Stimulated activated CD8-positive, alpha-beta memory T cell treated with anti-CD3 and anti-CD28 coated beads, Interleukin-2, amount 100 ng/mL, for 1 hour (primary cell): ENCODE measurements at places on chromosomes 11 and 22.

DNA sequence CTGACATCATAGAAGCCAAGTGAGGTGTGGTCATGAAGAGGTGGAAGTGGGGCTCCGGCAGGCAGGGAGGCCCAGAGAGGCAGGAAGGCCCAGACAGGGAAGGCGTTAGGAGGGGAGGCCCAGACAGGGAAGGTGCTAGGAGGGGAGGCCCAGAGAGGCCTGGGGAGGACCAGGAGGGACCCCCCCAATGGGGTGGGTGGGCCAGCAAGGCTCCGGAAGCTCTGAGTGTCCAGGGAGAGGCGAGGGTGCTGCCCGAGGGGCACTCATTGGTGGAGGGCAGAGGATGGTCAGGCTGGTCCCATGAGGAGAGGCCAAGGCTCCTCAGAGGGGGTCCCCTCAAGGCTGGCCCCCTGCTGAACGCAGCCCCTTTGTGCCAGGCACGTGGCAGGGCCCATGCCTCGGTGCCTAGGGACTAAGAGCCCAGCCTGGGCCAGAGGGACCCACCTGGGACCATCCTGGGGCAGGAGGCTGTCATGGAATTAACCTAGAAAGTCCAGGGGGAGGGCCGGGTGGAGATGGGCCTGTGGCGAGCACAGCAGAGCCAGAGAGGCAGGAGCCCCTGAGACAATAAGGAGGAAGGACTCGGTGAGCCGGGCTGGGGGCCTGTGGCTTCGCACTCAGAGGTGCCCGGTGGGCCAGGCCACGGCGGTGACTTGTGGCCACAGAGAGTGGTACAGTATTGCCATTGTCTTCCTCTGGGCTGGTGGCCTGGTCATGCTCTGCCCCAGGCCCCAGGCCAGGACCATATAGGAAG is 12.2 kb downstream of the PHLDA2 start:
- no peak for DNase-seq

DNA sequence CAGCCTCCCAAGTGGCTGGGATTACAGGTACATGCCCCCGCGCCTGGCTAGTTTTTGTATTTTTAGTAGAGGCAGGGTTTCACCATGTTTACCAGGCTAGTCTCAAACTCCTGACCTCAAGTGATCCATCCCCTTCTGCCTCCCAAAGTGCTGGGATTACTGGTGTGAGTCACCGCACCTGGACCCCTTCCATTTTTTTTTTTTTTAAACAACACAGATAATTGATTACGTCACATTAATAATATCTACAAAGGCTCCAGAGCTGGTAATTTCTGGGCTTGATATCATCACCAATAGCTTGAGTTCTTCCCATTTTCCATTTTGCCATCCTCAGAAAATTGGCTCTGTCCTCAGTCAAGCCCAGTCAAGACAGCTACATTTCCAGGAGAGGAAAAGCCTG is 7.2 kb downstream of the TTLL1 start:
- no peak for DNase-seq

DNA sequence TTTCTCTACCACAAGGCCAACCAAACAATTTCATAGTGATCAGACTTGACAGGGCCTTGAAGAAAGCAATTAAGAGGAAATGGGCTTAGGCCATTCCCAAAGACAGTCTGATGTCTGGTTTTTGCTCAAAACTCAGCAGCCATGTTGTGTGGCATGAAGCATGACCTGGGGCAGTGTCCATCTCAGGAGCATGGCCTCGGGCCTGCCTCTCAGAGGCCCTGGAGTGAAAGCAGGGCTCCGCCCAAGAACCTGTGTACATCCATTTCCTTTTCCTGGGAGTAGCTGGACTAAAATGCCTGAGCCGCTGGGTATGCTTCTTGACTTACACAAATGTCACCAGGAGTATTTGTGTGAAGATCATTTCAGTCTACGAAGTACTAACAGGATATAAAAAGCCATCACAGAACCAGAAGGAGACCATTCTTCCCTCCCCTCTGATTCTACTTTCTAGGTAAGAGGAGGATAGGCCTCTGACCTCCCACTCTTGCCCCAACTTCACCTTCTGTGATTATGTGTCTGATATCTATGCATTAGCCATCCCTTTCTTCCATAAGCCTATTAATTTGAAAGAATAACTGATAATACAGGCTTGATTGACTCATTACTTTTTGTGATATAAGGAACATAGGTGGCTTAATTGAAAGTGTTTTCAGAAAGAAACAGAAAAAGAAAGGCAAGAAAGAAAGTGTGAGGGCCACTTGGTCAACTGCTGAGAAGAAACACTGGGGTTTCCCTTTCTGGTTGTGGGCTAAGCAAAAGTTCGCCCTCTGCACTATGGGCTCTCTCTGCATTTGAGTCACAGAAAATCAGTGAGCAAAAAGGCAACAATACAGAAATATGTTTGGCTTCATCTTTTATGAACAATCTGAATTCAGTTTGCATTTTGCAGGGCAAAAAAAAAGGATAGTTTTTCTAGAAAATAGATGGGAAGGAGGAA is 188.6 kb upstream of the MTMR2 start:
- no peak for DNase-seq

DNA sequence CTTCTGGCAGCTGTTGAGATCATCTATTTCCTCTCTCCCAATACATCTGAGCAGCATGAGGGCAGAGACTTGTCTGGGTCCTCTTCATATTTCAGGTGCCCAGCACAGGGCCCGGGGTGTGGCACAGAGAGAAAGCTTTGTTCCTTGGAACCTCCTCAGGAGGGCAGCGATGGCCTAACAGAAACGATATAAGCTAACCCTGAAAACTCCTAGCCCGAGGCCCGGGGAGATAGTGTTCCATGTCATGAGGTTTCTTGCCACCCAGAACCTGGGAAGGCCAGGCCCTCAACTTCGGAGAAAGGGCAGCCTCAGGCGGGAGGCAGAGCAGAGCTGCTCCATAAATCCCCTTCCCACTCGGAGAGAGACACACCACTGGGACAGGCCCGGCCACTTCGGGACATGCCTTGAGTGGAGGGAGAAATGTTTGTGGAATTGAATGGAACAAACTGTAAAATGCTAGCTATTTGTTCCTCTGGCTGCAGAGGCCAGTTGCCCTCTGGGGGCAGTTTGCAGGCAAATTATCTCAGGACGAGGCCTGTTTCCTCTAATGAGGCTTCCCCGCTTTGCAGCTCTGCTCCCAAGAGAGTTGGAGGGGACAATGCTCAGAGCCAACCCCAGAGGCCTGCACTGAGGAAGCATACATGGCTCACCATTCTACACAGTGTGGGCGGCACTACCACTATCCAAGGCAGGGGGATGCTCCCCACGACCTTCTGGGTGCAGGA is 11.6 kb downstream of the ARRB1 start:
- DNase-seq = no peak

- DNase-seq = no peak
Observed at GRCh38 chr11:116457336-116458007, 315.3 kb downstream of the BUD13 start.

DNA sequence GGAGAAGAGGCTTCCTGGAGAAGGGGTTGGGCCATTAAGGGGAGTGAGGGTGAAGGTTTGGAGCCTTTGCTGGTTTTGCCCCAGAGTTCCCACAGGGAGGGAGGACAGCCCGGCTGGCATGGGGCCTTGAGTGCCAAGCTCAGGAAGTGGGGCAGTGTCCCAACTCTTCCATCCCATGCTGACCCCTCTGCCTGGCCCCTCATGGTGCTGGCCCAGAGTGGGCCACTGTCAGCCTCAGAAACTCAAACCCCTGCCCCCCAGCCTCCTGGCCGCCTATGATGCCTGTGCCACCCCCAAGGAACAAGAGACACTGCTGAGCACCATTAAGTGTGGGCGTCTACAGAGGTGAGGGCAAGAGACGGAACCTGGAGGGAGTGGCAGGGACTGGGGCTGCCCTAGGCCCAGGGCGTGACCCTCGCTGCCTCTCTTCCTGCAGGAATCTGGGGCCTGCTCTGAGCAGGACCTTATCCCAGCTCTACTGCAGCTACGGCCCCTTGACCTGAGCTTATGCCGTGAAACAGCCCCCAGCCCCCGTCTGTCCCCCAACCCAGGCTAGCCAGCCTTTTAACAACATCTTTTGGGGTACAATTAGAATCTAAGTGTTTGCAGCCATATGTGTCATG is 5.4 kb downstream of the MUS81 start:
- DNase-seq = no peak

DNA sequence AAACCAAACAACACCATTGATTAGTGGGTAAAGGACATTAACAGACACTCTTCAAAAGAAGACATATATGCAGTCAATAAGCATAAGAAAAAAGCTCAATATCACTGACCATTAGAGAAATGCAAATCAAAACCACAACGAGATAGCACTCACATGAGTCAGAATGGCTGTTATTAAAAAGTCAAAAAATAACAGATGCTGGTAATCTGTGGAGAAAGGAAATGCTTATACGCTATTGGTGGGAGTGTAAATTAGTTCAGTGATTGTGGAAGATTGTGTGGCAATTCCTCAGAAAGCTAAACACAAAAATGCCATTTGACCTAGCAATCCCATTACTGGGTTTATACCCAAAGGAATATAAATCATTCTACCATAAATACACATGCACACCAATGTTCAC is 182.6 kb downstream of the TRPC6 start:
- DNase-seq = no peak
